ENCODE measurements at places on chromosomes 11 and 22.
A peak's percentile ranks its signal among the peaks of the same experiment; 100 is the strongest.

- no peak overlapping the region for H3K27ac ChIP-seq
- H3K4me1 ChIP-seq, result peaks cover 17% of the 10 kb centered on the region
- no peak for DNase-seq
- no peaks in the 10 kb centered on the region for H3K36me3 ChIP-seq
- no peak overlapping the region for H3K4me3 ChIP-seq
These were observed 117.7 kb downstream of the CACNA1I start for GRCh38 chr22:39688186-39688785.

- H3K36me3 ChIP-seq, result no peaks in the 10 kb centered on the region
- no peak for DNase-seq
- H3K4me1 ChIP-seq, result peaks cover 8% of the 10 kb centered on the region
- no peak overlapping the region for H3K27ac ChIP-seq
These were observed 97.4 kb upstream of the POU2AF2 start for GRCh38 chr11:111148121-111148520.

GRCh38 chr22:43723816-43724215 is 88.3 kb downstream of the EFCAB6 start:
- H3K4me1 ChIP-seq, result no peaks in the 10 kb centered on the region
- no peak overlapping the region for H3K4me3 ChIP-seq
- H3K27me3 ChIP-seq, result peaks cover 14% of the 10 kb centered on the region
- H3K27ac ChIP-seq, result no peak overlapping the region

- no peaks in the 10 kb centered on the region for H3K27me3 ChIP-seq
- H3K36me3 ChIP-seq, result peaks cover 2% of the 10 kb centered on the region
- no peak overlapping the region for H3K4me3 ChIP-seq
- H3K27ac ChIP-seq, result no peak overlapping the region
- H3K4me1 ChIP-seq, result peaks cover 11% of the 10 kb centered on the region
These were observed 98.9 kb downstream of the TRAF6 start for GRCh38 chr11:36411202-36411640.

DNA sequence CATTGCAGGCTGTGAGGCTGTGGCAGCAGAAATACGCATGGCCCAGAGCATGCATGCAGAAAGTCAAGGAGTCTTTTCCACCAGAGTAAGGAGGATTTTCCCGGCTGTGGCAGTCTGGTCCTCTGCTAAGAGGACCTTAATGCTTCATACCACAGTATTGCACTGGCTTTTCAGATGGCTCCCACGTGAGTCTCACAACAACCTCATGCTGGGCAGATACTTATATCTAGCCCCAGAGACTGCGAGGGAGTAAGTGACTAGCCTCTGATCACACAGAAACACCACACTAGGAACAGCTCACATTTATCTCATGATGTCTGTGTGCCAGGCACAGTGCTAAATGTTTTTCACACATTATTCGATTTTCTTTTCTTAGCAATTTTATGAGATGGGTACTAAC is 8.0 kb downstream of the CRY2 start:
- H3K36me3 ChIP-seq, result peaks cover 9% of the 10 kb centered on the region
- H3K4me3 ChIP-seq, result no peak overlapping the region
- DNase-seq, result no peak
- H3K27me3 ChIP-seq, result no peaks in the 10 kb centered on the region
- H3K4me1 ChIP-seq, result peaks cover 4% of the 10 kb centered on the region

GRCh38 chr11:46102843-46103242 is 18.4 kb downstream of the PHF21A start:
- no peak overlapping the region for H3K4me3 ChIP-seq
- no peak for DNase-seq

DNA sequence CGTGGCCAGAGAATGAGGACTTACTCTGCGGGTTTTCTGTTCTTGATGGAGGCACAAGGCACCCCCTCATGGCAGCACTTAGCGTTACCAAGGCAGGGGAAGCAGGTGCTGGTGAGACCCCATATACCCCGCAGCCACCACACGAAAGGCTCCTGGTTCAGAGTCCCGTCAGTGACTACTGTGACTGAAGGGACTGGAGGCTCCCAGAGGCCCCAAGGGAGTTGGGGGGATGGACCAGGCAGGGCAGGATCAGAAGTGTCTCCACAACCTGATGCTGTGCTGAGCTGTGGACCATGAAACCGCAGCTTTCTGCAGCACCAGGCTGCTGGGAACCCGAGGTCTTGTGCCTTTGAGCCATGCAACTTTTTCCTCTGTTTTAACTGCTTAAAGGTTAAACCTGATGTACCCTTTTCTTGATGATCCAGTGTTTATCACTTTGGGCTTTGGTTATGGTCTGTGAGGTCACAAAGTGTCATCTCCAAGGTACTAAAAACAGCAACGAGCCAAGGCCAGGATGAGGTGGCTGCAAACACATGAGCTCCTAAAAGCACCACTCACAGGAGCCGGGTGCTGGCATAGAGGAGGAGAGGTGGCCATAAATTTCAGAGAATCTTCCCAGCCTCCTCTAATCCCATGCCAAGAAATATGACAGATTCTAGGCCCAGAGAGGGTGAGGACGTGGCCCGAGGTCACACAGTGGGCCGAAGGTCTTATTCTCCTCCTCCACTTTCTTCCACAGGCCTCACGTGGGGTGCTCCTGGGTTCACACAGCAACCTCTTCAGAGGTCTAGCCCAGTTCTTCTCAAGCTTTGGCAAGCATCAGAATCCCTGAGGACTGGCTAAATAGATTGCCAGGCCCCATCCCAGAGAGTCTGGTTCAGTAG is 4.2 kb upstream of the LRRC32 start:
- no peaks in the 10 kb centered on the region for H3K36me3 ChIP-seq
- H3K4me1 ChIP-seq, result peaks cover 5% of the 10 kb centered on the region
- H3K27ac ChIP-seq, result no peak overlapping the region
- peaks cover 10% of the 10 kb centered on the region for H3K27me3 ChIP-seq
- DNase-seq, result no peak

- H3K27ac ChIP-seq, result no peak overlapping the region
- H3K27me3 ChIP-seq, result no peaks in the 10 kb centered on the region
- no peak for DNase-seq
- no peak overlapping the region for H3K4me3 ChIP-seq
- H3K4me1 ChIP-seq, result peaks cover 44% of the 10 kb centered on the region
These were observed 58.8 kb downstream of the ENDOD1 start for GRCh38 chr11:95148406-95148805.

DNA sequence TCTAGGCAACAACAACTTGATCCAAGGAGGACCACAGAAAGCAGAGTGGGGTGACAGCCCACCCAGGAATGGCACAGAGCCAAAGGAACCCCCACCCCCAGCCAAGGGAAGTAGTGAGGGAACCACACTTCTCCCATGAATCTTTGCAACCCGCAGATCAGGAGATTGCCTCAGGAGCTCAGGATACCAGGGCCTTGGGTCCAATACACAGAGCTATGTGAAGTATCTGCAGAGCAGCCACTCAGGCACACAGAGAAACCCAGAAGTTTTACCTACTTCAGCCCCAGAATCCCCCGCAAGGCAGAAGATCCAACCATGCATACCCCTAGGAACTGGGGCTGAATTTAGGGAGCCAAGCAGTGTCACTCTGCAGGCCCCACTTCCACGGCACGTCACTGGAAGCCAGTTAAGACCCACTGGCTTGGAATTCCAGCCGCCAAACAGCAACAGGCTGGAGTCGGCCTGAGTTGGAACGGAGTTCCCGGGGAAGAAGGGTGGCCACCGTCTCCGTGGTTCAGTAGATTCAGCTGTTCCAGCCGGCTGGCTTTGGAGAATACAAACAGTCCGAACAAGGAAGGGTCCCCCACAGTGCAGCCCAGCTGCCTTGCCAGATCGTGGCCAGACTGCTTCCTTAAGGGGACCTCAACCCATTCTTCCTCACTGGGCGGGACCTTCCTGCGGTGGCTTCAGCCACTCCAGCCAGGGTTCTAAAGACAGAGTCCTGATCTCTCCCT is 174.1 kb downstream of the TTC28 start:
- no peak overlapping the region for H3K4me3 ChIP-seq
- H3K27me3 ChIP-seq, result no peaks in the 10 kb centered on the region
- H3K27ac ChIP-seq, result no peak overlapping the region
- H3K36me3 ChIP-seq, result peaks cover 21% of the 10 kb centered on the region
- no peak for DNase-seq
- no peaks in the 10 kb centered on the region for H3K4me1 ChIP-seq

DNA sequence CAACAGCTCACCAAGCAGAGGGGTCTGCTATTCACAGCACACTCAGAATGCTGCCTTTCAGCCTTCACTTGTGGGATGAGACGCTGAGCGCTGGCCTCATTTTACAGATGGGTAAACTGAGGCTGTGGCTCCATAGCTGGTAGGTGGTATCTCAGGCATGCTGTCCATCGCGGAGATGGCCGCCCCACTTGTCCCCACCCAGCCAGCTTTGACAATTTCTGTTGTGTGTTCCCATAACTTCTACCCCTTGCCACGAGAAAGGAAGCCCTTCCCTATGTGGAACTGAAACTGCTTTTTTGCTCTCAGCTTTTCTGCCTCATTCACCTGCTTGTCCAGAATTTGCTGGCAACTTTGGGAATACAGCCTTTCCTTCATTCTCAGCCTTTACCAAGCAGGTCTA is 36.1 kb upstream of the NNMT start:
- no peaks in the 10 kb centered on the region for H3K36me3 ChIP-seq
- H3K4me1 ChIP-seq, result peaks cover 9% of the 10 kb centered on the region
- no peak overlapping the region for H3K27ac ChIP-seq
- DNase-seq, result no peak

DNA sequence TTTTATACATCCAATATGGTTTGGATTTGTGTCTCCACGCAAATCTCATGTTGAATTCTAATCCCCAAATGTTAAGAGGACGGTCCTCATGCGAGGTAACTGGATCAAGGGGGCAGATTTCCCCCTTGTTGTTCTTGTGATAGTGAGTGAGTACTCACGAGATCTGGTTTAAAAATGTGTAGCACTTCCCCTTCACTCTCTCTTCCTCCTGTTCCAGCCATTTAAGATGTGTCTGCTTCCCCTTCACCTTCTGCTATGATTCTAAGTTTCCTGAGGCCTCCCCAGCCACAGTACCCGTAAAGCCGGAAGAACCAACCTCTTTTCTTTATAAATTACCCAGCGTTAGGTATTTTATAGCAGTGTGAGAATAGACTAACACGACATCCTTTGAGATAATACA is 98.6 kb downstream of the TTC28 start:
- peaks cover 5% of the 10 kb centered on the region for H3K36me3 ChIP-seq
- H3K4me3 ChIP-seq, result no peak overlapping the region
- no peaks in the 10 kb centered on the region for H3K27me3 ChIP-seq
- peak overlapping the region; percentile 51 for H3K27ac ChIP-seq
- H3K4me1 ChIP-seq, result peaks cover 24% of the 10 kb centered on the region

DNA sequence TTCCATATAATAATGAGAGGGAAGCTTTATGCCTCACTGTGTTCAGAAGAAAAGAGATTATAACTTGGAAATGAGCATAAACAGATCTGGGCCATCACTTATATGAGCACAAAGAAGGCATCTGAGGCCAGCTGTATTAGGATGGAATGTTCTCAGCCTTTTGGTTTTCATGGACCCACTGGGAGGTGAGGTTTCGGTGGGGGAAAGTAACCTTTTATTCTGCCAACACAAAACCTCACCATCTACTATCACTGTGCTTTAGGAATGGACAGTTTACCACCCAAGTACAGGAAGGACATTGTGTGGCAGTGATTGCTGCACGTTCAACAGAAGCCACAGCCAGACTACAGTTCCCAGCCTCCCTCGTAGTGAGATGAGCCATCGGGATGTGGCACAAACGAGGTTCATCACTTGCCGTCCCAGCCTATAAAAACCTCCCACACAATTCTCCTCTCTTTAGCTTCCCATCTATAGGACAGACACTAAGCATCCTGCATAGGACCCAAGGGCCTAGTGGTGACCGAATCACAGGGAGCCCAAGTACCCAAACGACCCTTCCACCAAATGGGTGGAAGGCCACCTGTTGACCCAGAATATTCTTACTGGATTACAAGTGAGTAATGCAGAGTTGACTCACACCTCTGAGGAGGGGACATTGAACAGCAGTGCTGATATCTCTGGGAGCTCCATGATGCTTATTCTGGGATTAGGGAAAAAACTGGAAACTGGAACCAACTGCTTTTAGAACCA is 121.5 kb upstream of the RAG2 start:
- H3K27me3 ChIP-seq, result peaks cover 42% of the 10 kb centered on the region
- no peaks in the 10 kb centered on the region for H3K36me3 ChIP-seq
- DNase-seq, result no peak
- H3K27ac ChIP-seq, result no peak overlapping the region
- H3K4me3 ChIP-seq, result no peak overlapping the region

GRCh38 chr11:1281974-1282365 is 27.5 kb downstream of the TOLLIP start:
- H3K4me3 ChIP-seq, result no peak overlapping the region
- no peak for DNase-seq
- H3K27ac ChIP-seq, result no peak overlapping the region
- no peaks in the 10 kb centered on the region for H3K4me1 ChIP-seq
- H3K36me3 ChIP-seq, result peaks cover 20% of the 10 kb centered on the region

GRCh38 chr11:113874096-113874495 is 1.3 kb downstream of the USP28 start:
- peak overlapping the region; percentile 73 for H3K4me3 ChIP-seq
- no peak for DNase-seq
- no peaks in the 10 kb centered on the region for H3K27me3 ChIP-seq
- no peaks in the 10 kb centered on the region for H3K36me3 ChIP-seq

DNA sequence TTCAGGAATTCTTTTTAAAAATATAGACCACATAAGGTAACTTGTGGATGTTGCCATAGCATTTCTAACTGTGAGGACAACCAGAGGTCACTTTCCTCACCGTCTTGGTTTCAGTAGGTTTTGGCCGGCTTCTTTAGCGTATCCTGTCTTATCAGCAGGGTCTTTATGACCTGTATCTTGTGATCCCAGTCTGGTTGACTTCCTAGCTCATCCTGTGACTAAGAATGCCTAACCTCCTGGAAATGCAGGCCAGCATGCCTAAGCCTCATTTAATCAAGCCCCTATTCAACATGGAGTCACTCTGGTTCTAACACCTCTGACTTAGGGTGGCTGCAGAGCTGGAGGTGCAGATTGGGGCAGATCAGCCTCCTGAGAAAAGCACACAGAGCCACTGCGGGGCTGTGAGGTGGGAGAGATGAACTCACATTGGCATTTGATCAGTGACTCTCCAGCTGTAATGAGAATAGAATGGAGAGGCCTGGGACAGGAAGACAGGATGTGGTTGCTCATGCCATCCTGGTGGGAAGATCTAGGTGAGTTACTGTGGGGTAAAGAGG is 41.1 kb upstream of the TOP3B start:
- H3K27me3 ChIP-seq, result no peaks in the 10 kb centered on the region
- H3K27ac ChIP-seq, result no peak overlapping the region
- no peak for DNase-seq
- H3K36me3 ChIP-seq, result no peaks in the 10 kb centered on the region

- DNase-seq, result peak; percentile 36
- H3K36me3 ChIP-seq, result no peaks in the 10 kb centered on the region
- peaks cover 1% of the 10 kb centered on the region for H3K4me1 ChIP-seq
- H3K4me3 ChIP-seq, result no peak overlapping the region
These were observed 82.4 kb upstream of the RTL6 start for GRCh38 chr22:44580176-44581095.

DNA sequence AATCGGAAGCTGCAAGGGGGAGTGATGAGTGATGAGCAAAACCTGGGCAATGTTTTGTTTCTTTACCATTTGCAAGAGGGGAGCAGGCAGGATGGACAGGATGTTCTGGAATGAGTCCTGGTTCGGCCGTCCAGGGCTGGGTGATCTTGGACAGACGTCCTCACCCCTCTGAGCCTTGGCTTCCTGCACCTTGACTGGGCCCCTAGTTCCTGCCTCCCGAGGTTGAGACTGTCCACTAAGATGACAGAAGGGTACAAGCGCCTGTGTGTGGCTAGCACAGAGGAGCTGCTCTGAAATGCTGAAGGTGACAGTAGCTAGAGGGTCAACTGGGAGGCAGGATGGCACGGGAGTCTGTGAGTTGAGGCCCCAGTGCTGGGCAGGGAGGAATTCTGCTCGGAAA is 306.2 kb downstream of the MN1 start:
- H3K27ac ChIP-seq, result no peak overlapping the region
- peaks cover 10% of the 10 kb centered on the region for H3K4me1 ChIP-seq
- no peak for DNase-seq
- no peaks in the 10 kb centered on the region for H3K36me3 ChIP-seq

GRCh38 chr11:76684516-76684915 is 14.0 kb upstream of the LRRC32 start:
- no peak overlapping the region for H3K27ac ChIP-seq
- peaks cover 14% of the 10 kb centered on the region for H3K4me1 ChIP-seq
- no peaks in the 10 kb centered on the region for H3K36me3 ChIP-seq
- peaks cover 9% of the 10 kb centered on the region for H3K27me3 ChIP-seq
